ENCODE measurements at places on chromosomes 6 and 20. TPM values are rescaled to one million over a fixed set of nuclear protein-coding genes. Genes with fewer than 3 reads are reported as not detected.

PHACTR3 gene
- 9.9 TPM for total RNA-seq

C6orf163 gene
- total RNA-seq: 1.4 TPM

MCHR2 gene
- not detected for total RNA-seq

GLP1R gene
- total RNA-seq: 6.8 TPM

SPINT4 gene
- not detected for total RNA-seq

ADAM33 gene
- total RNA-seq: 13.4 TPM

OXT gene
- 0.54 TPM for total RNA-seq

MICAL1 gene
- 8.3 TPM for total RNA-seq

BACH2 gene
- total RNA-seq: 2.2 TPM

TUBB gene
- 254 TPM for total RNA-seq

PLCB4 gene
- total RNA-seq: 27.7 TPM

All from Right ventricle myocardium inferior (tissue), 1 donor.